ENCODE measurements at places on chromosomes 6 and 20.
A peak's percentile ranks its signal among the peaks of the same experiment; 100 is the strongest.

DNA sequence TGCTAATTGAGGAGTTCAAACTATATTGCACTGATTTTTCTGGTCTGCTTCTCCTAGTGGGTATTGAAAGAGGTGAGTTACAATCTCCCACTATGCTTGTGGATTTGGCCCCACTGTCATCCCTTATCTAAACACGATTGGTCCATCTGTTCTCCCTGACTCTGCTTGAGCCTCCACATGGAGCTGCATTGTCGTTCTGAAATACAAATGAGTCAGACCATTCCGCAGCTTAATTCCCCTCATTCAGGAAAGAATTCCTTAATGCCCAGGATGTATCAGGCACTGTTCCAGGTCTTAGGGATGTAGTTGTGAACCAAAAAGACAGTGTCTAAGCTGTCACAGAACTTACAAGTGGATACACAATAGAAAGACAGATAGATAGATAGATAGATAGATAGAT, 461.9 kb downstream of the QKI start:
- DNase-seq, result no peak

- no peak for DNase-seq
These were observed 175.1 kb upstream of the PMEPA1 start for GRCh38 chr20:57884956-57885355.

GRCh38 chr20:16596991-16597390, 23.7 kb upstream of the KIF16B start:
- no peak for DNase-seq

- DNase-seq, result no peak
These were observed 19.4 kb downstream of the QRSL1 start for GRCh38 chr6:106648651-106649308.

GRCh38 chr6:41066867-41067304, 5.3 kb downstream of the OARD1 start:
- DNase-seq, result peak; percentile 57

DNA sequence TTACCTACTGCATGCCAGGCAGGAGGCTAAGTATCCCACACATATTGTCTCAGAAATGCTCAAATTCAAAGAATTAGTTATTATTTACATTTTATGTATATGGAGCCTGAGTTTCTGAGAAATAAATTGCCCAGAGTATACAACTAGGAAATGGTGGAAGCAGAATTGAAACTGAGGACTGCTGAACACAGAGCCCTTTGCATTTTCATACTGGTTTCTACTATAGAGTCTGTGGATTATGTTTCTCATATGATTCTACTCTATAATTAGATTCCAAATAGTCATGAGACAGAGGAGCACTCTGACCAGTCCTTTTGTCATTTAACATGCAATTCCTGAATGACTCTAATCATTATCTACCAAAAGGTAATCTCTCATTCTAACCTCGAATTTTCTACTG, 254.3 kb downstream of the LMBRD1 start:
- no peak for DNase-seq

GRCh38 chr6:105884011-105884410, 202.1 kb upstream of the PRDM1 start:
- DNase-seq, result no peak

DNA sequence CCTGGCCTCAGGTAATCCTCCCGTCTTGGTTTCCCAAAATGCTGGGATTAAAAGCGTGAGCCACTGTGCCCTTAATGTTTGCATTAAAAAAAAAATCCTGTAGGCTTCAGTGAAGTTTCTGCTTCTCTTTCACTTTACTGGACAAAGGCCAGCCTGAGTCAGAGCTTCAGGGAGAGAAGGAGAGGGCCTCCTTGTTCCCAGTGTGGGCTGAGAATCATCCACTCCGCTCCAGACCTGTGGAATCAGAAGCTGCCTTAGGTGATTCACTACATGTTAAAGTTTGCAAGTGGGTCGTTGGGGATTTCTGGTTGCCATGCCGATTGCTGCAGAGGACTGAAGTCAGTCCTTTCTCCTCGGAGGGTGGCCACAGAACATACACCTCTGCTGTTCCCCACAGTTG, 113.3 kb upstream of the EEF1E1 start:
- peak; percentile 29 for DNase-seq

DNA sequence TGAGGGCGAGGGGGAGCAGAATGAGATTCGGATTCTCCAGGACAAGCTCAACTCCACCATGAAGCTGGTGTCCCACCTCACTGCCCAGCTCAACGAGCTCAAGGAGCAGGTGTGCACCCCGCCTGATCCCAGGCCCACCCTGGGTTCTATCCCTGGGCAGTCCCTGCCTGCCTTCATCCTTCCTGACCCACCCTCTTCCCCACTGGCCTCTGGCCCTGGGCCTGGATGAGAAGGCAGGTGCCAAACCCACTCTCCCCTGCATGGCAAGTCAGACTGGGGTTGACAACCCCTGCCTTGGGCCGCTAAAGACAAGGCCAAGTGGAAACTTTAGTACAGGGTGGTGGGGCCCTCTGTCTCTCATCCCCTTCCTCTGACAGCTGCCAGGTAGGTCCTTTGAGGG, 16.5 kb downstream of the UQCC2 start:
- DNase-seq, result no peak

- DNase-seq, result no peak
These were observed 4.9 kb upstream of the RNF24 start for GRCh38 chr20:4020256-4020655.

DNA sequence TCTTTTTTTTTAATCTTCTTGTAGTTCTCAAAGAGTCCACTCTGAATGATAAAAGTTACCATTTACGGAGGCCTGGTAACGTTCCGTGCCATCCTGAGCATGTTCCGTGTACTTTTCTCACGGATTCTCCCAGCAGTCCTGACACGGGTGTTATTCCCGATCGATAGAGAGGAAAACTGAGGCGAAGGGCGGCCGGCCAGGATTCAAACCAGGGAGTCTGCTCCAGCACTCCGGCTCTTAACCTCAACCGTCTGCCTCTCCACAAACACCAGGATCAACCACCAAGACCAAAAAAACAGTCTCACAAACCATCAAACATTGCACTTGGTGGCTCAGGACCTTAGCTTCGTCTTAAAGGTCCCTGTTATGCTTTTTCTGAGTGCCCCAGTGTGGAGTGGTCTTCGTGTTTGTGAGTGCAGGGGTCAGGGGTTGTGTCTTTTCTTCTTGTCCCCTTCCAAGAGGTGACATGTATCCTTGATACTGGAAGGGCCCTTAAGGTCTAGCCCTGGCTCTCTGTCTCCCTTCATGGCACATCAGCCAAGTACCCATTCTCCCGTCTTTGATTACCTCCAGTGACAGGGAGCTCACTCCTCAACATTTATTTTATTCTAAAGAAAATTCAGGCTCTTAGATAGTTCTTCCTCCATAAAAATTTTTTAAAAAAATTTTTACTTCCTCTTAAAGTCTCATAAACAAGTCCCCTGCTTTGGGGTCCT, 35.1 kb downstream of the SRC start:
- DNase-seq, result no peak

- DNase-seq, result no peak
These were observed 163.4 kb upstream of the AFDN start for GRCh38 chr6:167663316-167663715.

- DNase-seq, result no peak
These were observed 127.9 kb downstream of the SLC23A2 start for GRCh38 chr20:4873396-4873795.

- no peak for DNase-seq
These were observed 401.2 kb upstream of the AGPAT4 start for GRCh38 chr6:161674930-161675682.

DNA sequence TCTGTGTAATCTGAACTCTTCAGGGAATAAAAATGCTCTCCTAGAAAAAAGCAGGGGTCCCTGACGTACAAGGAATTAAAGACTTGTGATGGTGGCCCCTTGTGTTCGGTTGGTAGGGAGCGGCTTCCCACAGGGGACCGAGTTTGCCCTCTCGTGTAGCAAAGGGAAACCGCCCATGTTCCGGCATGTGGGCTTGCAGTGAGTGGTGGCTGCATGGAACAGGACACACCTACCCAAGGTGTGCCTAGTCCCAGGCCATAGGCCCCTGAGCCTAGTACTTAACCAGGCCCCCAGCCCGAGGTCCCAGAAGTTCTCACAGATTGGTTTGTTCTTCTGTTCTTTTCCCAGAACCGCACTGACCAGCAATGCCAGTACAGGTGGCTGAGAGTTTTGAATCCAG, 15.5 kb downstream of the MYBL2 start:
- no peak for DNase-seq

DNA sequence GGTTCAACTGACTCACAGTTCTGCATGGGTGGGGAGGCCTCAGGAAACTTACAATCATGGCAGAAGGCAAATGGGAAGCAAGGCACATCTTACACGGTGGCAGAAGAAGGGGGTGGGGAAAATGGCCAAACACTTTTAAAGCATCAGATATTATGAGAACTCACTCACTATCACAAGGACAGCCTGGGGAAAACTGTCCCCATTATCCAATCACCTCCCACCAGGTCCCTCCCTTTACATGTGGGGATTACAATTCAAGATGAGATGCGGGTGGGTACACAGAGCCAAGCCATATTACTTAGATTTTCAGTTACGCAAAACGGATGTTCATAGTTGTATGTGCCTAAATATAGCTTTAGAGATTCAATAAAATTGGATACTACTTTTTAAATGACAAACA, 25.6 kb downstream of the CYP39A1 start:
- no peak for DNase-seq

GRCh38 chr20:41147767-41148191, 10.4 kb downstream of the PLCG1 start:
- no peak for DNase-seq

- DNase-seq, result no peak
These were observed 28.9 kb upstream of the CCR6 start for GRCh38 chr6:167093922-167094432.

DNA sequence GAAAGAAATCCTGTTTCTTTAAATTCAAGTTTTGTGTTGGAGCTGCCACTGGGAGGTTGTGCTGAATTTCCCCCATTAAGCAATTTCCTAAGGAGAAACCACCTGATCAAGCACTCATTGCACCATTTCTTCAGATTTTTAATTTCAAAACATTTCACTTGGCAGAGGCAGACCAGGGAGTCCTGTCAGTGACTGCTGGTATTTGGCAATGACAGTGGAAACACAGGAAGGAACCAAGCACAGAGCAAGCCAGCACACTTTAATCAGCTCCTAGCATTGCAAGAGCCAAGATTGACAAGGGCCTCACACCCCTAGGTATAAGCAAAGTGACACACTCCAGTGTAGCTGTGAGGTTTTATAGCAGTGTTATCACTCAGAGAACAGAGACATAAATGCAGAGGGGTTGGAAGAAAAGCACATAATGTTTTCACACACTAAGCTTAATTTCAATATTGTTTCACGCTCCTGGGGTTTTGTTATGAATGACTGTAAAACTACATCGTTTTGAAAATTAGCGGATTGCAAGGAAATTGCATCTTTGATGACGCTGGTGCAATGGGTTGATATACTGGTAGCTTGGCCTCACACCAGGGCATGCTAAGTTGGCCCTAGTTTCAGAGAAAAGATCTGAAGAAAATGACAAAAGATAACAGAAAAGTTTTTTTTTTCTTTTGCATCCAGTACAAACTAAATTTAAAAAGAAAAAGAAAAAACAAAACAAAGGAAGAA, 768.4 kb downstream of the TFAP2A start:
- no peak for DNase-seq

- no peak for DNase-seq
These were observed 43.1 kb downstream of the TM9SF4 start for GRCh38 chr20:32152421-32153155.

DNA sequence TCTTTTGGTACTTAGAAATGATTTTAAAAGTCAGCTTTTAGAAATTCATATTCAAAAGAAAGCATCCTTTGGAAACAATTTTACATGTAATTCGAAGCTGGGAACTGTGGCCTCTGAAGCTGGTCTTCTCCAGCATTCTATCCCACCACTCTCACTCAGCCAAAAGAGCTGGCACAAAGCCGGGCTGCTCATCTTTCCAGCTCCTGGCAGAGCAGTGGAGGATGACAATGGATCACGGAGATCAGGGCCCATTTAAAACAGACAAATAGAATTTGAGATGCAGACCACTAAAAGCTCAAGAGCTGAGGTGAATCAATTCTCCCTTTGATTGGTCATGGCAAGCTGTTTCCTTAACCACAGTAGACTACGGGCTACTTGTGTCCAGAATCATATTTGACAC, 60.6 kb downstream of the OTOR start:
- no peak for DNase-seq

DNA sequence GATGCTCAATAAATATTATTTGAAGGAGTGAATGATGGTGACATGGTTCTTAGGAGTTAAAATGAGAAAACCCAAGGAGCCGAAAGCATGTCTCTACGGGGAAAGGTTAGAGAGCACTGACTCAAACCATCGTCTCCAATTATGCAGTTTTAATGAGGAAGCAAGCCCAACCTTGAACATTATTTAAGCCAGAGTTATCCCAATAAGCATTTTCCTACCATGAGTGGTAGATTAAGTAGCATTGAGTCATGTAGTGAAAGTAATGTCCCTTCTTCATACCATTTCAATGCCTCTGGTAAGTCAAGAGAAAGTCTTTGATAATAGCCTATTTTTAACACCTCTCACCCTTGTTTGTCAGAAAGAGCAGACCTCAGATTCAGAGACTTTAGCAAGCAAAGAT, 13.5 kb downstream of the TSHZ2 start:
- no peak for DNase-seq

DNA sequence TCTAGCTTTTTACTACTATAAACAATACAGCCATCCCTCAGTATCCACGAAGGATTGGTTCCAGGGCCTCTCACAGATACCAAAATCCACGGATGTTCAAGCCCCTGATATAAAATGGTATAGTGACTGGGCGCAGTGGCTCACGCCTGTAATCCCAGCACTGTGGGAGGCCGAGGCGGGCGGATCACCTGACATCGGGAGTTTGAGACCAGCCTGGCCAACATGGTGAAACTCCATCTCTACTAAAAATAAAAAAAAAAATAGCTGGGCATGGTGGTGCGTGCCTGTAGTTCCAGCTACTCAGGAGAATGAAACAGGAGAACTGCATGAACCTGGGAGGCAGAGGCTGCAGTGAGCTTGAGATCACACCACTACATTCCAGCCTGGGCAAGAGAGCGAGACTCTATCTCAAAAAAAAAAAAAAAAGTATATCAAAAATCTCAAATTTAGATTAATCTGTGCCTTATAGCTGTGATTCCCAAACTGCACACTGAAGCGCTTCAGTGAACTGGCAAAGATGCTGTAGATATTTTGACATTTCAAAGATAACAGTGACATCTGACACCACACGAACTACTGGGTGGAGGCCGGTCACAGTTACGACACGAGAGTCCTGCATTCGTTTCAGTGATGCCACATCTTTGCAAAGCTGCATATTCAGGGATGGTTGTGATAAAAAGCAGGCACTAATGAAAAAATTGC, 38.3 kb downstream of the MRS2 start:
- DNase-seq, result no peak

GRCh38 chr6:122145741-122146240, 253.7 kb upstream of the HSF2 start:
- no peak for DNase-seq

Measured in AG04449 (cell line).